ENCODE measurements at places on chromosomes 16 and 17.

- no peak for DNase-seq
These were observed 243 bp downstream of the RND2 start for GRCh38 chr17:43025290-43025657.

GRCh38 chr16:10312008-10312407 lies 73.9 kb upstream of the ATF7IP2 start:
- no peak for DNase-seq

DNA sequence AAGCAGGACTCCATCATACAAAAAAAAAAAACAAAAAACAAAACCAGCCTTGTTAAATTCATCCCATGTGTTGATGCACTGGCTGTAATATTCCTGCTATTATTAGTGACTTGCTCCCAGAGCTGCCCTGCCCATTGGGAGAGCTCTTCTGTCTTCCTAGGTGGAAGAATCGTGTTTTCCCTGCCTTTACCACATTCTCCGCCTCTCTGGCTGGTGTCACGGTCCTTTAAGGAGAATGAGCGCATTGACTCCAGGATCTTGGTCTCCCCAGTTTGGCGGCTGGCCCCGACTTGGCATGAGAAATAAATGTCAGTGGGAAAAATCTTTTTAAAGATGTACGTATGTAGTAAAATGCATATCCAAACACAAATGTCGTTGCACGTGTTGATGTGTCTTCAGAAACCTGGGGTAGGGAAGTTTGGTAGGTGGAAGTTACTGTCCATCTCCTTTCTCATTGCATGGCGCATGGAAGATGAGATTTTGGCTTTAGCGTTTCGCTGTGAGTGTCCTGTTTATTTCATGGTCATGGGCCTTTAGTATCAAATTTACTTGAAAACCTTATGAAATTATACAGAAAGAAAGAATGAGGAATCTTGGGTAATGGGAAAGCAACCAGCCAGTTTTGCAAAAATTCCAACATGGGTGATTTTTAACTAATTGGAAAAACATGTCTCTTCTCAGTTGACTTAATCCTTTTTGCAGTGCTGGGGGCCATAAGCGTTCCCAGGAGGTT lies 15.5 kb downstream of the RMI2 start:
- no peak for DNase-seq

GRCh38 chr16:54526916-54527315 lies 240.3 kb upstream of the IRX3 start:
- no peak for DNase-seq

GRCh38 chr17:14910916-14911315 lies 354.2 kb downstream of the PMP22 start:
- no peak for DNase-seq

DNA sequence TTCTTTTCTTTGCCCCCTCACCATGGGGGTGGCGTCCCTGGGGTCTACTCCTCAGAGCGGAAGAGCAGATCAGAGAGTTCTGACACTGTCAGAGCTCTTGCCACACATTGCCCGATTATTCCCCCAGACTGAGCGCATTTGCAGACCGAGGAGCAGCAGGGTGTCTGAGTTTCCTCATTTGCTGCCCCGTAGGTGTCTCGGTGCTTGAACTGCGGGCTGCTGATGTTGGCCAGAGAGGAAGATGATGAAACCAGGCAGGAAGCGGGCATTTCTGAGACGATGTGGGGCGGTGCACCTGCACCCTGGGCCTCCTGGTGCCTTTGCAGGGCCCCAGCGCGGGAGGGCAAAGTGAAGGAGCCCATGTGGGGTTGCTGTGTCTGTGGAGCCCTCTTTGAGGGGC lies 55.2 kb downstream of the ARSG start:
- peak; percentile 68 for DNase-seq

DNA sequence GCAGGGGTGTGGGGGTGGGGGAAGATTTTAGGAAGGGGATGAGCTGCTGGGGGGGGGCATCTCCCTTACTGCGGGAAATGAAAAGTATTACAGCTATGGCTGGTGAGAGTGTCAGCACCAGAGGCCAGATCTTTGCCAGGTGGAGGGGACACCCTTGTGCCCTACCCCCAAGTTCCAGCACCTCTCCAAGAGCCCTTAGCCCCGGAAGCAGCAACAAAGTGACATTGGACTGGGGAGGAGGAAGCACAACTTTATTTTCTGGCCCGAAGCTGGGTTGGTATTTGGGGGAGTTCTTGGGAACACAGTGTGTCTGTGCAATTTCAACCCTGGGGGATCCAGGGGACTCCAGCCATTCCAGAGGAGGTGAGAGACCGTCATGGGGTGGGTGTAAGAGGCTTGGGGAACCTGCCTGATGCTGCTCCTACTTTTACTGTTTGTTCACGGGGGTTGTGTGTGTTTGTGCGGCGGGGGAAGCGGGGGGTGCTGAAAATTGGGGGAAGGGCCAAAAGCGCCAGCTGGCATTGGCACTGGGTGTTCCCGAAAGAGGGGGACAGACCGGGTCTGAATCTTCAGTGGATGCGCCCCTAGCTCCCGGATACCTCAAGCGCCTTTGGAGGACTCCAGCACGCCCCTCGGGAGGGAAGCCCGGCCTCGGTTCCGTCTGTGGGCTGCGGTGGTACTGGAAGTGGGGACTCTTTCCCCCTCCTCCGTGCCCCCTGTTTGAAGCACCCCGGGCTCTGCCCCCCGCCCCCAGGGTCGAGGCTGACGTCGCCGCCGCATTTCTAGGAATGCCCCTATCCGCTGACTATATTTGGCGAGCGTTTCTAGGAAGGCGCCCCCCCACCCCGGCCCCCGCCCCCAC lies 230.3 kb downstream of the MRTFB start:
- no peak for DNase-seq

DNA sequence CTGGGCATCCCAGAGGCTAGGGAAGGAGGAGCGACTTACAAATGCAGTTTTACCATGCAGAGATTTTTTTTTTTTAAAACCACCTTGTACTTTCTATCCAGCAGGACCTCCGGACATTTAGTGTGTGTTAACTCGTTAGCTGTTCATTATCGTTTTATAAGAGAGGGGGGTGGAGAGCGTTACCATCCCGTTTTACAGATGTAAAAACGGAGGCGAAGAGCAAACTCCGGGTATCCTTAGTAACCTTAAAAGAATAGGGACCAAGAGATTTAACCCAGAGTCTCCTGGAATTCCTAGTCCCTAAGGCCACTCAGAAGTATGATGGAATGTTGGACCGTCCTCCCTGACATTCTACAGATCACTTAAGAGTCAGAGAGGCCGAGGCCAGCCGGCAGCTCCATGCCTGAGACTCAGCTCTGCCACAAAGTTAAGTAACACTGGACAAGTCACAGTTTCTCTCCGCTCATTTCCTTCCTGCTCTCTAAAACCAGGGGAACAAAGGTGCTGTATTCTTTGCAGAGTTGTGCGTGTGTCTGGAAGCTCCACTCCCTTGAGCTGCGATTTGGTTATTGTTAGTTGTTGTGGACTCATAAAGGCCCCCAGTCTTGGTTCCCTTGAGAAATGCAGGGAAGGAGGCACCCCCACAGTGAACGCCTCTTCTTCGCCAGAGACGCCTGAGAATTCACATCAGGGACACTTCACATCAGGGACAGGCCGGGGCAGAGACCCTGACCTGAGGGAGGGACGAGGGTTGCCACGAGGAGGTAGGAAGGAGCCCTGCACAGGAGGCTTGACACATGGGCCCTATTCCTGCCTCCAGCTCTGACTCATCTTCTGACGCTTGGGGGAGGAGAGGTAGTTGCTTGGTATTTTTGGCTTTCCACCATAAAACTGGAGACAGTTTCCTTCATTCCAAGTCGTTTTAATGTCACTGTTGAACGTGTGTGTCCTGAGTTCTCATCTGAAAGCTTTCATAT lies 1.2 kb downstream of the DUSP14 start:
- no peak for DNase-seq

GRCh38 chr17:80261159-80261894 lies 675 bp downstream of the RNF213 start:
- DNase-seq, result no peak

DNA sequence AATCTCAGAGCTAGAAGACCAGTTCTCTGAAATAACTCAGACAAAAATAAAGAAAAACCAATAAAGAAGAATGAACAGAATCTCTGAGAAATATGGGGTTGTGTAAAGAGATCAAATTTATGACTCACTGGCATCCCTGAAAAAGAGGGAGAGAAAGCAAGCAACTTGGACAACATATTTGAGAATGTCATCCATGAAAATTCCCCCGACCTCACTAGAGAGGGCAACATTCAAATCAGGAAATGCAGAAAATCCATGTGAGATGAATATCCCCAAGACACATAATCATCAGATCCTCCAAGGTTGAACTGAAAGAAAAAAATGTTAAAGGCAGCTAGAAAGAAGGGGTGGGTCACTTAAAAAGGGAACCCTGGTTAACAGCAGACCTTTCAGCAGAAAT lies 32.1 kb downstream of the TANC2 start:
- no peak for DNase-seq

DNA sequence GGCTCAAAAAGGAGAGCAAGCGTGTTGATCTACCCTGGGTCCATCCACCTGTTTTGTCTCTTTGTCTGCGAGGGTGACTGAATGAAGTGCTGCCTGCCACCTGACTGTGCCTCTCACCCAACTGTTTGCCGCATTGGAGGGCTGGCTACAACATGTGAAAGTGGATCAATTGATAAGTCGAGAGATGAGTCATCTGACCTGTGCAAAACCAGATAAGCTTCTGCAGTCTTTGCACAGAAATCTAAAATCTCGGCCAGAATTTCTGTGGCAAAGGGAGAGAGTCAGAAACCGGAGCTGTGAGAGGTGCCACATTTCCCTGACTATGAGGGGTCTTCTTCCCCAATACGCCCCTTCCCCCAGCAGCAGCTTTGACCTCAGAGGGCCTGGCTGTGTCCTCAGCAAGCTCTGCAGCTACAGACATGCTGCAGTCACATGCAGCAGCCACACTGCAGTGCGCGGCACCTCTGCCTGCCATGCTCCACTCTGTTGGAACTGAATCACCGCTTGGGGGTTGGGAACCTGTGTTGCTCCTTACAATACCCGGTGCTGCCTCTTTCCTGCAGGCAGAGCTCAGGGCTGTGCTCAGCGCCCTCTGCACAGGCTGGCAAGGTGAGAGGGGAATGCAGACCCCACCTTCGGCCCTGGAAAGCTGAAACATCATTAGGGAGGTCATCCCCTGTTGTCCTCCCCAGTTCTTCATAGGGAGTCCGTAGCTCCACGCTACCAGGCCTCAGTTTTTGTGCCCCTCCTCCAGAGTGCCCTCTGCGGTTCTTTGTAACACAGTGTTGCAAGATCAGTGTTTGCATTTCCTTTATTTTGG lies 16.2 kb upstream of the HAS3 start:
- DNase-seq, result peak; percentile 38

DNA sequence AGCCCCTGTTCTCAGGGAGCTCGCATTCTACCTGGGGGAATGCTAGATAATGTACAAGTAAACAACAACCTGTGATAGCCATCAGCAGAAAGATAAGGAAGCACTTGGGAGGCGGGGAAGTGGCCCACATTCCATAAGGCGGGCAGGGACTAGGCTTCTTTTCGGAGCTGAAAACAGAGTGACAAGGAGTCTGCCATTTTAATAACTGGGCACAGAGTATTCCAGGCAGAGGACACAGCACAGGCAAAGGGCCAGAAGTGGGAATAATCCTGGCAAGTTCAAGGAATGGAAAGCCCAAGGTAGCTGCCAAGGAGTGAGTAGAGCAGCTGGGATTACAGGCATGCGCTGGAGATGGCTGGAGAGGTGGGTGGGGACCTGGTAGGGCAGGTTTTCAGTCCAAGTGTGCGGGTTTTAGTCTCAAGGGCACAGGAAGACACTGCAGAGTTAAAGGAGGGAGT lies 24.3 kb downstream of the USP43 start:
- no peak for DNase-seq

GRCh38 chr16:84585886-84586285 lies 32.0 kb downstream of the COTL1 start:
- no peak for DNase-seq

GRCh38 chr16:81581107-81581506 lies 136.5 kb downstream of the CMIP start:
- DNase-seq, result no peak

DNA sequence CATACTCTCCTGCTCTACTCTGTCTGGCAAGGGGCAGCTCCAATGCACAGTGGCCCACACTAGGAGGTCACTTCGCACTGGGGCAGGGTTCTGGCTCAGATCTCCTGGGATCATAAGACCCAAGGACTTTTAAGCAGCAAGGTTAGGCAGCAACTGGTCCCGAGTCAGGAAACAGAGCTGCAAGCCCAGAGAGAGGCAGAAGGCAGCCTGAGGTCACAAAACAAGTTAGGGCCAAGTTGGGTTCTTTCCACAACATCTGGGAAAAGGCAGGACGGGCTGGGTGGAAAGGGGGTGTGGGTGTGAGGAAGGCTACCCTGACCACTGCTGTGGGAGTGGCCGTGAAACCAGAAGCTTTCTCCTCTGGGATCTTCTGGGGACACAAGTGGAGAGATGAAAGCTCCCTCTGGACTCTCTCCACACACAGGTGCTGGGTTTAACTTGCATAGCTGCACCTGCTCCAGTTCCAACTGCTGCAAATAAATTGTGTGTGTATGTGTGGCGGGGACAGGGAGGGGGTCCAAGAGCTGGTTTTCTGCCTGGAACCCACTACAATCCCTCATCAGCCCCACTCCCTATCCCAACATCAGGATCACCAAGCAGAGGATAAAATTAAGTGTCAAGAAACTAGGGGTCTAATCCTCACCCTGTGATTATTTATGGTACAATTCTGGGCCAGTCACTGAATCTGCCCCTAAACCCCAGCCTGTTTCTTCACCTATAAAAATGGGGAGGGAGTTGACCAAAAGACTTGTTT lies 8.0 kb upstream of the TSPOAP1 start:
- no peak for DNase-seq

DNA sequence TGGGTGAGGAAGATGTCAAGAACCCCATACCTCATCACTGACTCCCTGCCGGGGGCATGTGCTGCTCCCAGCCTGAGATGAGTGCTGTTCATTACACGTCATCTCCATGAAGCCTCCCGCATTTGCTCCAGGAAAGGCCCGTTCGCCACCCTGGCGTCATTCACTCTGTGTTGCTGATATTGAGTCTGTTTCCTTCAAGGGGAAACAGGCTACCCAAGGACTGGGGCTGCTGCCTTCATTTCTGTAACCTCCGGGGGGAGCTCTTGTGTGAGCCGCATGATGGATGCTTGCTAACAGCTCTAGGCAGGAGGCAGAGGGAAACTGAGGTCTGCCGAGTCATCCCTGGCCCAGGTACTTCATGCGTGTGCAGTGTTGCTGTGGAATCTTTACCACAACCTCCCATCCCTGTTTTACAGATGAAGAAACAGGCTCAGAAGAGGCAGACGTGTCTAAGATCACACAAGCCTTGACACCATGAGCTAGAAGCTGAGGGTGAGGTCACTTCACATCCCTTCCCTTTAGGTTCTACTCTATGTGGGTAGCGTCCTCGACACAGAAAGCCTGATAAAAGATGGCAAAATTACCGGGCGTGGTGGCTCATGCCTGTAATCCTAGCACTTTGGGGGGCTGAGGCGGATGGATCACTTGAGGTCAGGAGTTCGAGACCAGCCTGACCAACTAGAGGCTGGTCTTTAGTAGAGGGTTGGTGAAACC lies 3.5 kb upstream of the ARMC5 start:
- DNase-seq, result no peak

DNA sequence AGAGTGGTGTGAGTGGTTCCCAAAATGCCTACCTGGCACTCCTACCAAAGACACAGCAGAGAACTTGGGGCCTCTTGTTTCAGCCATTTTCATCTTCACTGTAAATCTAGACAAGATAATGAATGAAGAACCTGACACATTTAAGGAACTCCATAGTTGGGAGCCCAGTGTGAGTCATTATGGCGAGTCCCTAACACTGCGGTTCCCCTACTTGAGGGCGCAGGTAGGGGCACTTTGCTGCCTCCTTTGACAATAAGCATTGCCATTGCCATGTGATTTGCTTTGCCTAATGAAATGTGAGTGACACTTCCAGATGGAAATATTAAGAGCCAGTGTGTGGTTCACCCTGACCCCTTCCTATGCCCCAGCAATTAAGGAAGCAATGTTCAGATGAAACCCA lies 517.6 kb downstream of the MAF start:
- no peak for DNase-seq
